ENCODE measurements at places on chromosomes 2 and 18.
A peak's percentile ranks its signal among the peaks of the same experiment; 100 is the strongest.

DNA sequence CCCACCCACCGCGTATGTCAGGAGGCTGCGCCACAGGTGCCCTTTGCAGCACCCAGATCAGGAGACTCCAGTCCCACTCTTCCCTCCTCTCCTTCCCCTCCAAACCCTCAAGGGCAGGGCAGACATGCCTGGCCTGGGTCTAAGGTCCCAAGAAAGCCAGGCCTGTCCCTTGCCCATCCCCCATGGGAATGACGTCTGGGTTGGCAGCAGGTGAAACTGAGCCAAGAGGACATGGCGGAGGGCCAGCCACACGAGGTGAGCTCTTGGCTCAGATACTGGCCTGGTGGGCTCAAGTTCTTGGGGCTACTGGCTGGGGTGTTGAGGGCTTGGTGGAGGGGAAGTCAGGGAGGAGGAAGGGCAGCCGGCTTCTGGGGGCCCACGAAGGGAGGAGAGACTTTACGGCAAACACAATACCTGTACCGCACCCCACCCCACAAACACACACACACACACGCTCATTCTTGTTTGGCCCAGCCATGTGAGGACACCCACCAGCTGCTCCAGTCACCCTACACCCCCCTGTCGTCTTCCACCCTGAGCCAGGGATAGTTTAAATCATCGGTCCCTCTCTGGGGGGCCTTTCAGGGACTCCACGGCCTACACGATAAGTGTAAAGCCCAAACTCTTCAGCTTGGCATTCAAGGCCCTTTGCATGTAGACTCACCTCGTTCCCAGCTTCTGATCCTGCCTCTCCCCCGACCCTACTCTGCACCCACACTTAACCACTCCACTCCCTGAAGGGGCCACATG, 24.1 kb upstream of the TNS1 start:
- ATAC-seq = peak; percentile 20

DNA sequence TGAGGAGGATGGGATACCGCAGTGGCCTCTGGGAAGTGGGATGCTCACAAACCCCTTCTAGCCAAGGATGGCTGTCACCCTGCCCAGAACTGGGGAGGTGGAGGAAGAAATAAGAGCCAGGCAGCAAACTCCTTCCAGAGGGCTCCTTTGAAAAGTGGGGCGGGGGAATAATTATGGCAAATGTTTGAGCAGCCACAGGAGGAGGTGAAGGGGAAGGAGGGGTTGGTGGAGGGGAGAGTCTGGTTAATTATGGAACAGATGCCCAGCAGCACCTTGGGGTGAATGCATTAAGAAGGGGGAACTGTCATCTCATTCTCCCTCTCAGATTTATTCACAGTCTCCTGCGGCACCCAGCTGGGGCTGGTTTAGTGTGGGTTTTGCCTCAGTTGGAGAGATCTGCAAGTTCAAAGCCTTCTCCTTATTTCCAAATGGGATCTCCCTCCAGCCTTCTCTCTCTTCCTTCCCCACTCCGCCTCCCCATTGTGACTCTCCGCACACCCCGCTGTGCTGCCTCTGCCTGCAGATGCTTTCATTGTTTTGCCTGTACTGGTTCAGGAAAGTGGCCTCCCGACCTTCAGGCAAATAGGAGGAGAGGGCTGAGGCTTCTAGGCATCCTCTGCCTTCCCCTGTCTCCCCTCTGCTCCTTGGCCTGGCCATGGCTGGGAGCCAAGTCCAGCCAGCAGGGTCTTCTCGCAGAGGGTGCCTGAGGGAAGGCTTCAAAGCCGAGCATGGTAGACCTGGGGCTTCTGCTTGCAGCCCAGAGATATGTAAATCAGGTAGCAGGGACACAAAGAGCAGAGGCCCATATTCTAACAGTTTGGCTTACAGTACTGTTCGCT, 457.2 kb upstream of the MEX3C start:
- no peak for ATAC-seq

GRCh38 chr2:140424471-140424870, 1644.3 kb upstream of the NXPH2 start:
- ATAC-seq = no peak

DNA sequence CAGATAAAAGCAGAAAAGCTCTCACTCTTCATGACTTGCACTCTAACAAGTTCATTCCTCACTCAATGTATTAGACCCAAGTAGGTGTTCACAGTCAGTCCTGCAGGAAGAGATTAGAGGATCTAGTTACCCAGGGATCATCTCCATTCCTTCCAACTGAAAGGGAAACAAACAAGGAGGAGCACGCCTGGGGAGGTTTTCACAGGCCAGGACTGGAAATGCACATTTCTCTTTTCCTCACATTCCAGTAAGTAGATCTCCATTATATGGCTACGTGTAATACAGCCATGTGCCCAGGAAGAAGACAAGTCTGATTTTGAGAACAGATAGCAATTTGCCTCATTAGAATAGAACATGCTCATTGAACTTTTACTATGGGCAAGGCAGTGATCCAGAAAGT, 1132.2 kb upstream of the FAM98A start:
- ATAC-seq = no peak

GRCh38 chr2:86048888-86049287, 56.8 kb downstream of the POLR1A start:
- ATAC-seq = no peak

DNA sequence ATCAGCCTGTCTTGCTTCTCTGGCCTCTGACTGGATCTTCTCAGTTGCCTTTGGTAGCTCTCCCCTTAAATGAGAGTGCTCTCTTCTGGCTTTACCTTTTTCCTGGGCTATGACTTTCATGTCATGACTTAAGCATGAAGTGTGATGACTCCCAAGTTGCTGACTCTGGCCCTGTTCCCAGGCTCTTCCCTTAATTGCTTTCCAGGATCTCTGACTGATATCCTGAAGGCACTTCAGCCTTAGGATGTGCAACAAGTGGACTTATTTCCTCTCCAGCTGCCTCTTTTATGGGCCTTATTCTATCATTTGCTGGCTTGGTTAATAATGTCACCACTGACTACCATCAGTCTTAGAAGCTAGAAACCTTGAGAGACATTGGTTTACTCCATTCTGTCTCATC, 17.4 kb downstream of the SEMA4F start:
- no peak for ATAC-seq

DNA sequence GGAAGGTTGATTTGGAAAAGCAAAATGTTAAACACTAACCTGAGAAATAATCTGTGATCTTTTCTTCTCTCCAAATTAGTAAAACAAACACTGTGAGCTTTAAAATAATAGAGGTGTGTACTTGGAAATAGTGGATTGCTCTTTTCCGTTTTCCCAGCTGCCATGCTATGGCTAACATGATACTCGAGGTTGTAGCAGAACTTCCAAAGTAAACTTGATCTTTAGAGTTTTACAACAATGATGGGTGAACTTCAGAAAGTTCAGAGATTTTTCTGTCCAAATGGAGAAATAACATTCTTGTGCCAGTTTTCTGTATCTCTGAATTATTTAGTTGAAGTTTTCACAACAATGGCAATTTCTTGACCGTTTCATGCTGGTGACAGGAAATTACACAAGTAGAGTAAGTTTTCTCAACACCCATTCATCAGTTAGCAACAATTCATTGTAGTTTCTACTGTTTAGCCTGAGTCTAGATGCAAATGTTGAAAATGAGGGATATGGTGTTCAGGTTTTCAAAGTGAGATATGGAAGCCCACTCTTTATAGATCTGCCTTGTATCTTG, 135.3 kb upstream of the CTAGE1 start:
- no peak for ATAC-seq

DNA sequence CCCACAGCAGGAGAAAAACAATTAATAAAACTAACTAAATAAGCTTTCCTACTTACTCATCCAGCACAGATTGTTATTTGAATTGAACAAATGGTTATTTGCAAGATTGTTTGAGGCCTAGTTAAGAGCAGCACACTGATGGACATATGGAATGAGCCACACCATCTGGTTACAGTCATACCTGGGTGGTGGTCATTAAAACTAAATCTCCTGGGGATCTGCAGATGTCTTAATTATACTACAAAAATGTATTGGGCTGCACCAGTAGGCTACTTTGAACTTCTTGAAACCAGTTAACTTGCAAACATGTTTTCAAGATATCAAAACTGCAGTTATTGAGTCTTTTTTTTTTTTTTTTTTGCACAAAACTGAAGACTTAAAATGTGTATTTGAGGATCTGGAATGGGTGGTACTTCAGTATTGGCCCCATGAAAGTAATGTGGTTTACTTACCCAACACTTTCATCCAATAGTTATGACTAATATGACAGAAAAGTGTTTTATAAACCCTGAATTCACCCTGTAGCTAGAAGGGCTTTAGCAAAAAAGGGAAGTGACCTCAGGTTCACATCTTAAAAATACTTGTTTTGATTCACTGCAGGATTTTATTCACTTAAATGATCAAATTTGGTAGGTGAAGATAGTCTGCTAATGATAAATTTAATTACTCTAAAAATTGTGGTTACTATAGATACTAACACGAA, 10.8 kb downstream of the AGFG1 start:
- no peak for ATAC-seq

DNA sequence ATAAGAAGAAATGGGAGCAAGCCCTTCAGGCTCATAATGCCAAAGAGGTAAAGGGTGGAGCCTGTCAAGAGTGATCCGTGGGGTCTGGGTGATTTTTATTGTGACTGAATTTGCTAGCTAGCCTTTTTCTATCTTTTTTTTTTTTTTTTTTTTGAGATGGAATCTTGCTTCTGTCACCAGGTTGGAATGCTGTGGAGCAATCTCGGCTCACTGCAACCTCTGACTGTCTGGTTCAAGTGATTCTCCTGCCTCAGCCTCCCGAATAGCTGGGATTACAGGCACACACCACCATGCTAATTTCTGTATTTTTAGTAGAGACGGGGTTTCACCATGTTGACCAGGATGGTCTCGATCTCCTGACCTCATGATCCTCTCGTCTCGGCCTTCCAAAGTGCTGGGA, 29.1 kb downstream of the DRC1 start:
- ATAC-seq = no peak

- no peak for ATAC-seq
Observed at GRCh38 chr18:23810396-23810795, 121.1 kb downstream of the LAMA3 start.

DNA sequence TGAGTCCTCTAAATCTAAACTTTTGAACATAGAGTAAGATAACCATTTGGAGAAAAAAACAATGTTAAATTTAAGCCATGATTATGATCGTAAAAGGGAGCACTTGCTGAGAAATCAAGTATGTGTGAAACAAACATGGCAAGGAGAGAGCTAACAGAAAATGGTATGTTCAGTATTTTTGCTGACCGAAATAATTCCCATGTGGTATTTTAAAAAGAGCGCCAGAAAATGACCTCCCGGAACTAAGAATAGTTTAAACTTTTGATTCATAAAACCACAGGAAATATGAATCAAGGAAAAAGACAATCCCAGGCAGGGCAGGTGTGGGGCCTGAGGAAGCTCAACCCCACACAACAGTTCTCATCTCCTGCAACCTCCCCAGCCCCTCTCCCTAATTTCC, 74.2 kb downstream of the DOCK10 start:
- ATAC-seq = no peak

DNA sequence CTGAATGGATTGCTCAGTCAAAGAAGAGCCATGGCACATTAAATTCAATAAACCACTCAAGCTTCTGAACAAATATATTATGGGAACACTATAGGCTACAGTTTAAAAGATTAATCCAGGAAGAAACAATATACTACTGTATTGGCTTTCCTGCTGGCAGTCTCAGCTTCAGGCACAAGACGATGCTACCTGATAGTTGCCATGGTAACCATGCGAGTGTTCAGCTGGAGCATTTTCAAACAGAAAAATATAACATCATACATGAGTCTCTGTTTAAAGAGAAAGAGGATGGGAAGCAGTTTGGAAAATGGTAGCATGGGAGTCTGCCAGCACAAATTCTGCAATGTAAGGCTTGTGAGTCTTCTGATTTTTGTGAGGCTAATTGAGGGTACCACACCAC, 65.9 kb upstream of the CPO start:
- ATAC-seq = no peak

- no peak for ATAC-seq
Observed at GRCh38 chr18:24499814-24500213, 39.4 kb downstream of the HRH4 start.

DNA sequence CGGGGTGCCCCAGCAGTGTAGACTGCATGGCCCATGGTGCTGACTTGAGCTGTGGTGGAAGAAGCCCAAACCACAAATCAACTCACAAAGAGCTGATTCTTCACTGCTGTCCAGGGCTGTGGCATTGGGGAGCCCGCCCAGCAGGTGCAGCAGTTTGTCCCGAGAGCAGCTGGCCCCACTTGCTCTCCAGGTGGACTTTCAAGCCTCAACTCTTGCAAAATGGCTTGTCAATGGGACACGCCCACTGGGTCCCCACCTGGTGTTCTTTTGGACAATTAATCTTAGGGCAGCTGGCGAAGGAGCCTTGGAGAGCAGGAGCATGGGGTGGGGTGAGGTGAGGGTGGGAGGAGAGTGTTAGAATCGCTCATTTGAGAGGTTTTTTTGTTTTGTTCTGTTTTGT, 117.9 kb downstream of the MYCN start:
- no peak for ATAC-seq

DNA sequence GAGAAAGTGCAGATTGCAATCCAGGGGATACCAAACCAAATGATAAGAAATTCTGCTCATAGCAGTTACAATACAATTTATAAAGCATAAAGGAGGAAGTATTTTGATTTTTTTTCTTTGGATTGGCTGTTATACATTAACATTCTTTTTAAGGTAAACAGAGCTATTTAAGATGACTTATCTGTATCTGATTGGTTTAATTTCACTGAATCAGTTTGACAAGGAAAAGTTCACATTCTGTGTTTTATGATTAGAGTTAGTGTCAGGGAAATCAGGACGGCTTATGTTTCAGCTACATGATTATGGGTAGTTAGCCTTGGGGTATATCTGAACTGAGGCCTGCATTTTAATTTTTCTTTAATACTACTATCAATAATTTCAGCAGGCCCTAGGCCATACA, 360.9 kb downstream of the ARL6IP6 start:
- ATAC-seq = no peak

DNA sequence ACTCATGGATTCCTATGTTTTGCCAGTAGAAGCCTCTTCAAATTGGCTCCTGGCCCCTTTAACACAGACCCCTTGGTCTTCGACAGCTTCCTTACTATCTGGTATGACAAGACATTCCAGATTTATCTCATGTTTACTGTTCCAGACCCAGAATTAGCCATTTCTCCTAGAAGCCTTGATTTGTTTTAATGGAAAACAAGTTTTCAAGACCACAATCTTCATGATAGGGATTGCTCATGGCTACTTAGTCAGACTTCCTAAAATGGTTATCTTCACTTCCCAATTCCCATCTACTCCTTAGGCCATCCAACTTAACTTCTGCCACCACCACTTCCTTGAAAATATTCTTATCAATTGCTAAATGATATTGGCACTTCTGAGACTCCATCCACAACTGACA, 63.2 kb downstream of the TTC32 start:
- no peak for ATAC-seq

All from esophagus mucosa (tissue), 1 donor.